ENCODE measurements at places on chromosomes 4 and X.

DNA sequence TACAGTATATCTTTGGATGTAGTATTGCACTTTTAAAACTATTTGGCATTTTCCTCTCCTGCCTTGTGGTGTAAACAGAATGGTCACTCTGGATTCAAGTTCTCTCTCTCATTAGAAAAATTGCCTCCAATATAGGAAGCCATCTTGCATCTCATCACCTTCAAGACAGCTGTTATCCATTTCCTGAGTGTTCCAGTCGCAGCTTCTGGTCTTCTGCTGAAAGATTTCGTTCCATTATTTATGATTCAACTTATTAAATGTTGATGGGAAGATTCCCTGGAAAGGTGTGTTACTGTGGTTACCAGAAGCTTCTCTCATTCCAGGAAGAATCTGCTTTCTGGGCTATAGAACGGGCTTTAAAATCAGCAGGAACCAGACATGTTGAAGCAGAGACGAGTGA, 568.3 kb upstream of the SLIT2 start:
- no peak for DNase-seq

DNA sequence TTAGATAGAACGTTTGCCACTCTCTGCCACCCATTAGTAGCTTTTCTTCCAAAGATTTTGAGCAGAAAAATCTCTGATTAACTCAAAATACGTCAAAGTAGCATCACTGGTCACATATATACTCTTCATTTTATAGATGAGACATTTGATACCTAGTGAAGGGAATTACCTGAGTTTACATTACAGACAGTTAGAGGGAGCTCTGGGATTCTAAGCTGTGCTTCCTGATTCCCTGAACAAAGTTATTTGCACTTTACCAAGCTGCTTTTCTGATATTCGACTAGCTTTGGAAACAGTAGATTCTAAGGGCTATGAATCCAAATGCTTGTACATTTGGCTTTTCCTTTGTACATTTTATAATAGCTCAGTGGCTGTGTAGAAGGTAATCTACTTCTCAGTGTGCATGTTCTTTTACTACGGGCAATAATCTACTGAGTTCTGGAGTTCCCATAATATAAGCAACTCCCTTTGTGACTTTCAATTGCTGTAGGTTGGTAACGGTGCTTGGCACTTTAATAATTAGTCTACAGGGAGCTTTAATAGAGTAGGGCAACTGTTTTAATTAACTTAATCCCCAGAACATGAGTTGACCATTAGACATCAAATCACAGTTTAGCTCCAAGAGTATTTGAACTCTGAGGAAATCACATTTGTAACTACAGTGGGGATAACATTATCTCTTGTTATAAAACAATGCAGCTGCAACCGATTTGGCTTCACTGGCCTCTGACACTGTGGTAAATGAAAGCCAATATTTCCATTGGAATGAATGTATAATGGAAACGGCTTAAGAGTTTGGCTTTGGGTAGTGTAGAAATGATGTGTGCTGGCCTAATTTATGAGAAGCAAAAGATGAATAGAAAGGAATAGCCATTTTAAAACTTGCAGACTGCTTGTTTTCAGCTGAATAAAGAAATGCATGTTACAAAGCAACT, 1602.4 kb downstream of the STIM2 start:
- no peak for DNase-seq

DNA sequence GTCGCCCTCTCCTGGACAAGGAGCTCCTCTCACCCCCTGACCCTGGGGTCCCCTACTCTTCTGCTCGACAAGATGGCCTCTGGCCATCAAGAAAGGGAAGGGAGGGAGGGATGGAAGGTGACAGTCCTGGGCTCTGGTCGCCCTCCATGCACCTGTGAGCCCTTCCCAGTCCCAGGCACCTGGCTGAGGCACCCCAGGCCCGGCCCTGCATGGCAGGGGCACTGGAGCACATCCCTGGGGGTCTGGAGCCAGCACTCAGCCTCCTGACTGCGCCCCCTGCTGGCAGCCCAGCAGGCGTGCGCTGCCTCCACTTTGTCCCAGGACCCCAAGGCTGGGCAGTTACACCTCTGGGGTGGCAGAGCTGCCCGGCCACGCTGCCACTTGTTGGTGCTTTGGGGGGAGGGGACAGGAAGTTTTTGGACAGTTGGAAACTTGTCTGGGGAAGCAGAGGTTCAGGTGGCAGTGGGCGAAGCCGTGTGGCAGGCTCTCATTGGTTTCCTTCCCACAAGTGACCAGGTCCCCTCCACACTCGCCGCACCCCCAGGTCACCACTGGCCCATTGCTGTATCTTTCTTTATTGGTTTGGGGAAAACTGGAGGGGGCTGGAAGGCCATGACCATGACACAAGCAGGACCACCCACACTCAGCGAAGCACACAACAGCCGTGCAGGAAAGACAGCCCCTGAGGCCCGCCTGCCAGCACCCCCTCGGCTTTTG, 4.3 kb downstream of the PNCK start:
- no peak for DNase-seq

DNA sequence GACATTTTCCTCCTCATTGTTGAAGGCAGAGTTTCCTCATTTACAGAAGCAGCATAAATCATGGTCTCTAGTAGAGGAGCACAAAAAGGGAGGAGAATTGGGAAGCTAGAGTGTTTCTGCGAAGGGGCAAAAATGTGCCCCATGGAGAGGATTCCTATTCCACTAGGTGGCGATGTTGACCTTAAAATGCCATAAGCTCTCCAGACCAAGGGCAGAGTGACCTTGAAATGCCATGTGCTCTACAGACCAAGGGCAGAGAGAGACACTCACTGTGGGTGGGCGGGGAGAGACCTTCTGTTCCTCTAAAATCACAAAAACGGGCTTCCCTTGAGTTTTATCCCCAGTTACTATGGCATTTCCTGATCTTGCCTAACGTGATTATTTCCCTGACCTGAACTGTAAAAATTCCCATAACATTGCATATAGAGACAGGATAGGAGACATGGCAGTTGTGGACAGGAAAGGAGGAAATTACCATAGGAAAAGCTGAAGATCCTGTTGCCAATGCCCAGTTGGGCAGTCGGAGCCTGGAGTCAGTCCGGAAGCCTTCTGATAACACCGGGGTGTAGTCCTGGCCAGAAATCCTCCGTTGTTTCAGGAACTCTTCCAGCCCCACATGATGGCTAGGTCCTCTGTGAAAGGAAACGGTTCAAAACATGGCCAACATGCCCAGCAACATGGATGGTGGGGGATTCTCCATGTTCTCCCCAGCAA, 567.7 kb downstream of the MAGEB5 start:
- DNase-seq, result peak; percentile 1

DNA sequence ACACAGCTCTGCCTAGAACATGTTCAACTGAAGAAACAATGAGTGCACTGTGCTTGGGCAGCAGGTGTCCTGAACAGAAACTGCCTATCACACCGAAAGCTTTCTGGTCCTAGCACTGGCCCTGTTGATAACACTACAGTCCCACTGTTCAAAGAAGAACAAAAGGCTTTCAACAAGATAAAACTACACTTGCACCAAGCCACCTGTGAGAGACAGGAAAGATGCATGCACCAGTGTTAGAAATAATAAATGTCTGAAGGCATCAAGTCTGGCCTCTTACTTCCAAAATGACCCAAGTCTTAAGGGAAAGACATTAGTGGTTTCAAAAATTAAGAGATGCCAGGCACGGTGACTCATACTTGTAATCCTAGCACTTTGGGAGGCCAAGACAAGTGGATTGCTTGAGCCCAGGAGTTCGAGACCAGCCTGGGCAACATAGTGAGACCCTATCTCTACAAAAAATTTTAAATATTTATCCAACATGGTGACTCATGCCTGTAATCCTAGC, 68.7 kb downstream of the APBB2 start:
- DNase-seq, result no peak

DNA sequence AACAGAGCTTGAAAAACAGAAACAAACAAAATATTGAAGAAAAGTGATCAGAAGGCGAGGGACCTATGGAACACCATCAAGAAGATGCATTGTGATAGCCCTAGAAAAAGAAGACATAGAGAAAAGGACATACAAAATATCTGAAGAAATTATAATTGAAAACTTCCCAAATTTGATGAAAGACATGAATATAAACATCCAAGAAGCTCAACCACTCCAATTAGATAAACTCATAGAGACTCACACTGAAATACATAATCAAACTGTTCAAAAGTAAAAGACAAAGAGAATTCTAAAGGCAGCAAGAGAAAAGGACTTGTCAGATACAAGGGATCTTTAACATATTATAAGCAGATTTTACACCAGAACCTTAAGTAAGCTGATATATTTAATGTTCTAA, 869.8 kb downstream of the PCDH18 start:
- DNase-seq, result no peak

- no peak for DNase-seq
Observed at GRCh38 chrX:47239898-47240545, 7.2 kb downstream of the USP11 start.

GRCh38 chrX:104445591-104445990, 120.4 kb upstream of the IL1RAPL2 start:
- DNase-seq, result no peak

DNA sequence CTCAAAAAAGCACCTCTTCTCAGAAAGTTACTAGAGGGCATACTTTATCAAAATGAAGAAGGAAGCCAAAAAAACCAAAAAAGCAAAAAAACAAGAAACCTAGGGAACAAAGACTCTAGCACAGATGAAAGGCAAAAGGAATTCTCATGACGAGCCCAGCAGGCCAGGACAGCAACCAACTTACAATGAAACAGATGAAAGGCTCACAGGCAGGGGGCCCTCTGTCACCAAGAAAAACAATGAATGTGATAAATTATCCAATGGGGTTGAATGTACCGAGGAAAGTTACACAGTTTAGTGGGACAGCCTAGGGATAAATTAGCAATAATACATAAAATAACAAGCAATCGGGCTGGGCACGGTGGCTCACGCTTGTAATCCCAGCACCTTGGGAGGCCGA, 79.0 kb downstream of the GPR82 start:
- no peak for DNase-seq

DNA sequence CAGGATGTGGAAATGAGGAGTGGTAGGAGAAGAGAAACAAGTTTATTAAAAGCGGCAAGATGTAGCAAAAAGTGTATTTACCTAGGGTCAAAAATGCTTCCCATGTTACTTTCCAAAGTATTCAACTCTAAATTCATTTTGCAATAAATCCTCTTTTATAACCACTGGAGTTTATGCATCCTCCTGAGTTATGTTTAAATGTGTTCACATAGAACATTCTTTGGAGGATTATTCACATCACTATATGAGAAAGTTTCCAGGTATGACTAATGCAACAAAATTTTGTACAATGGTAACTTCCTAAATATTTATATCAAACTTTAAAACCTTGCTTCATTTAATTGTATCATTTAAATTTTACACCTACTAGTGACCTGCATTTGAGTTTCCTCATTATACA, 870.6 kb upstream of the SLIT2 start:
- DNase-seq, result no peak

DNA sequence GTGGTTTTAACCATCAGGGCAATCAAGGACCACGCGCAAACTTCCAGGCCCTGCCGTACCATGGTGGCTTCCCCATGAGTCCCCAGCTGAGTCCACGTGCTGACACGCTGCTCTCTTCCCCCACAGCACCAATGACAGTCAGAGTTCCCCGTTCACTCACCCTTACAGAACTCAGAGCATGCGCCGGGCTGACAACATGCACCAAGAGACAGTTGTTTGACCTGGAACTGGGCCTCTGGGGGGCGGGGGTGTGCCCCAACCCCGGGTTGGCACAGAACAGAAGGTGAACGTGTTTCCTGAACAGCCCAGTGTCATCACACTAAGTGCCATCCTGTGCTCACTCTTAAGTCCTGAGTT, 29.4 kb downstream of the IRF2 start:
- no peak for DNase-seq

GRCh38 chr4:182862141-182862875, 54.9 kb downstream of the DCTD start:
- DNase-seq, result no peak

DNA sequence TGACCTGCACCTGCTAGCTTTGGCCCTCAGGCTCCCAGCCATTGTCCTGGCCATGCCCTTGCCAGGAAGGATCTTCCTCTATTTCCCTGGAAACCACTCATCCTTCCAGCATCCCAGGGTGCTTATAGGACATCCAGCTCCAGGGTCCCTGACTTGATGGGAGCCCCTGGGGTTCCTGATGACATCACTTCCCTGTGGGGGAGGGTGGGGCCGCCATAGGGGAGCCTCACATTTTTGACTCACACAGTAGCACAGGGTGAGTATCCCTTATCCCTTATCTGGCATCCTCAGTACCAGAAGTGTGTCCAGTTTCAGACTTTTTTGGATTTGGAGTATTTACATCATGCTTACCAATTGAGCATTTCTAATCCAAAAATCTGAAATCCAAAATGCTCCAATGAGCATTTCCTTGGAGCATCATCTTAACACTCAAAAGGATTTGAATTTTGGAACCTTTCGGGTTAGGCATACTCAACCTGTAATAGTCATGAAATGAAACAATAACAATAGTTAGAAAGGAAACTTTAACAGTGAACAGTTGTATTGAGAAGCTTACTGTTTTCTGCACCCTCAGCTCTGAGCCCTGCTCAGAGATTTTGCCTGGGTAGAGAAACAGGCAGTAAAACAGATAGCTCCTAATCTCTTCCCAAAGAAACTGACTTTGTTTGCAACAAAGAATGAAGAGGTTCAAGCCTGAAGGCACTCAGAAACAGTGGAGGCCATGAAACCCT, 22.1 kb downstream of the TNIP2 start:
- no peak for DNase-seq

- DNase-seq, result no peak
Observed at GRCh38 chr4:181702864-181703495, 540.2 kb upstream of the TENM3 start.

DNA sequence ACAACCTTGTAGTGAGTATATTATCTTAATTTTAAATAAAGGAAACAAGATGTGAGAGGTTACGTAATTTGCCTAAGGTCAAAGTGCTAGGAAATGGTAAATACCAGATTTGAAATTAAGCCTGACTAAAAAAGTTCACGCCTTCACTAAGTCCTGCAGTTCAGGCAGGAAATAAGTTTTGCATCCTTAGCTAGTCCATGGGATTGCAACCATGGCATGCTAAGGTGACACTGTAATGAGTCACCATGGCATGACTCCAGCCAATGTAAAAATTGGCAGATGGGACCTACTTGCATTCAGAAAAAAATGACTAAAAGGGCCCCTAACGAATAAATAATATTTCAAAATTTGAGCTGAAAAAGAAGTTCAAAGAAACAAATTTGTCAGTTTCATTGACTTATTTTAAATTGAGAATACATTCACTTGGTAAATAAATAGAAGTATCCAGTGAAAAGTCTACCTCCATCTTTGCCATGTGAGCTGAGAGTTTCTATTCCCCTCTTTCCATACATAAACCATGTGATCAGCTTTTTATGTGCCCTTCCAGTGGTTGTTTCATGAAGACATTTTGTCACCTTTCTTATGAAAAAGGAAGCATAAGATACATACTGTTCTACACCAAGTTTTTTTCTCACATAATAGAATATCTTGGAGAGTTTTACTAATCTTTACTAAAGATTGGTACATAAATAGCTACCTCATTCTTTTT, 72.4 kb downstream of the ANKRD50 start:
- no peak for DNase-seq

GRCh38 chr4:48831532-48832030, 693 bp downstream of the OCIAD1 start:
- no peak for DNase-seq

- DNase-seq, result no peak
Observed at GRCh38 chr4:68490826-68491457, 43.7 kb downstream of the TMPRSS11E start.
